A673 (cell line): ENCODE measurements at places on chromosomes 5 and 9. TPM values are rescaled to one million over a fixed set of nuclear protein-coding genes. Genes with fewer than 3 reads are reported as not detected.
A peak's percentile ranks its signal among the peaks of the same experiment; 100 is the strongest.

DNA sequence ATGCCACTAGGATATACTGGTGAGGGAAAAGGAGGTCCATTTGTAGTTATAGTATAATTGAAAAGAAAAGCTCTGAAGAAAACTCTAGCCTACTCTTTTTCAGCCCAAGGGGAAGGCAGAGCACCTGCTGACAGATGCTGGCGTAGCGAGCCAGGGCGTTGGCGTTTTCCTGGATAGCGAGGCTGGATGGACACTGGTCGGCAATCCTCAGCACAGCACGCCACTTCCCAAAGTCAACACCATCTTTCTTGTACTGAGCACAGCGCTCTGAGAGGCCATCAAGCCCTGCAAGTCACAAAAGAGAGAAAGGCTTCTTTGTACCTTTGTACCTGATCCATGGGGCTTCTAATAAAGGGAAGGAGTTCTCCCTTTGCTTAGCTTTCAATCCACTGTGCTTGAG, 8.2 kb downstream of the ALDOB start:
- peaks cover 18% of the 10 kb centered on the region for H3K27me3 ChIP-seq
- H3K4me3 ChIP-seq, result no peak overlapping the region
- no peak for DNase-seq
- no peaks in the 10 kb centered on the region for H3K4me1 ChIP-seq

DNA sequence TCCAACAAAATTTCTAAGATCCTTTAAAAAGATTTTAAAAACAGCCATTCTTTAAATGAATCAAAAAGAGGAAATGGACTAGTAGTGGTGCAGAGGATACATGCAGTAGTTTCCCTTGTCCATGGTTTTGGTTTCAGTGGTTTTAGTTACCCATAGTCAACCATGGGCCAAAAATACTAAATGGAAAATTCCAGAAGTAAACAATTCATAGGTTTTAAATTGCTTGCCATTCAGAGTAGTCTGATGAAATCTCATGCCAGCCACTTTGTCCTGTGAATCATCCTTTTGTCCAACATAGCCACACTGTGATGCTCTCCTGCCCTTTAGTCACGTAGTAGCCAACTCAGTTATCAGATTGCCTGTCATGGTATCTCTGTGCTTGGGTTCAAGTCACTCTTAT, 286.1 kb downstream of the ANXA1 start:
- H3K4me1 ChIP-seq, result no peaks in the 10 kb centered on the region
- DNase-seq, result no peak
- H3K4me3 ChIP-seq, result no peak overlapping the region
- peaks cover 6% of the 10 kb centered on the region for H3K27me3 ChIP-seq
- H3K36me3 ChIP-seq, result no peaks in the 10 kb centered on the region
- no peak overlapping the region for H3K27ac ChIP-seq

GRCh38 chr5:180830253-180831138, 27.9 kb upstream of the MGAT1 start:
- H3K36me3 ChIP-seq, result peaks cover 9% of the 10 kb centered on the region
- peak overlapping the region; percentile 91 for H3K27ac ChIP-seq
- no peaks in the 10 kb centered on the region for H3K27me3 ChIP-seq

GRCh38 chr5:9354336-9355081, 191.4 kb downstream of the SEMA5A start:
- no peak overlapping the region for H3K27ac ChIP-seq
- no peaks in the 10 kb centered on the region for H3K27me3 ChIP-seq
- no peaks in the 10 kb centered on the region for H3K36me3 ChIP-seq

GRCh38 chr5:130171699-130172098, 267.4 kb downstream of the CHSY3 start:
- no peak overlapping the region for H3K4me3 ChIP-seq
- DNase-seq, result no peak
- no peak overlapping the region for H3K27ac ChIP-seq
- H3K4me1 ChIP-seq, result no peaks in the 10 kb centered on the region
- no peaks in the 10 kb centered on the region for H3K27me3 ChIP-seq

DNA sequence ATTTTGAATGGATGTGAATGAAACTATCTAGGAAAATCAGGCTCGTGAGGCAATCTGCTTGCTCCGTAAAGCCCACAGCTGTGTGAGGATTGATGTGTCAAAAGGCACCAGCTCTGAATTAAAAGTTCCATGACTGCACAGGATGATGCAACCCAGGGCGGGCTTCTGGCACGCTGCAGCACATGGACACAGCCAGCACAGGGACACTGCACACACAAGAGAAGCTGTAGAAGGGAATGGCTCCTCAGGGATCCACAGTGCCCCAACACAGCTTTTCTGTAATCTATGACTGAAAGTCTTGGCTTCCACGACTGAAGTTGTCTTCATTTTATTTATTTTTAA, 151.0 kb downstream of the GCNT1 start:
- H3K4me1 ChIP-seq, result no peaks in the 10 kb centered on the region
- H3K27me3 ChIP-seq, result peaks cover 70% of the 10 kb centered on the region
- no peaks in the 10 kb centered on the region for H3K36me3 ChIP-seq
- no peak overlapping the region for H3K4me3 ChIP-seq
- H3K27ac ChIP-seq, result no peak overlapping the region

DNA sequence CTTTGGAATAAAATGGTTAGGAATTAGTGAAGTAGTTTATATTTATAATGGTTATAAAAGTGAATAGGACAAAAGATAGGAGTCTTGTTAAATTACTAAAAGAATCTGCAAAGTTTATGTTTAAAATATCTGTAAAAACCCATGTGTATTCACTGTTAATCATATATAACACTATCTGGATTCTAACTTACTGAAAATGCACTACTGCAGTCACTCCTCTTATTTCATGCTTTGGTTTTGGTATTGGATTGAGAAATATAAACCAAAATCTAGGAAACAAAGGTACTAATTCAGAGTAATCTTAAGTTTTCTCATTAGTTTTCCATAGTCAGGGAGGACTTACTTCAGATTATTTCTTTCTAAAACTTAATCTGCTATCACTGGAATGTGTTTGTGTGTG, 49.5 kb downstream of the ST8SIA4 start:
- H3K27me3 ChIP-seq, result no peaks in the 10 kb centered on the region
- DNase-seq, result no peak
- no peak overlapping the region for H3K27ac ChIP-seq
- H3K36me3 ChIP-seq, result no peaks in the 10 kb centered on the region

DNA sequence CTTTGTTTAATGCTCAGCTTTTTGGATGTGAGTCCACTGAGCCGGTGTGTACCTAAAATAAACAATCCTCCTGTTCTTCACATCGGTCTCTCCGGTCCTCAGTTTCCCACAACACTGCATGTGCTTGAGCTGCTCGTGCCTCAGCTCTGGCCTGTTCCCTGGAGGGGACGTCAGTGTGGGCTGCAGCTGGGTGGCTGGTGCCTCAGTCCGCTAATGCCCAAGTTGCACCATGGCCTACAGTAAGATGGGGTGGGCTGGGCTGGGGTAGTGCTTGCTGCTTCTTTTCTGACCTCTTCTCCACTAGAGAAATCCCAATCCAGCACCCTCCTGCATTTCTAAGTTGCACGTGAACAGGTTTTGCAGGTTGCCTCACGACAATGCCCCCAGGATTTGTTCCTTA, 595 bp upstream of the BTNL9 start:
- no peaks in the 10 kb centered on the region for H3K36me3 ChIP-seq
- H3K4me3 ChIP-seq, result no peak overlapping the region
- no peaks in the 10 kb centered on the region for H3K4me1 ChIP-seq
- DNase-seq, result no peak
- no peak overlapping the region for H3K27ac ChIP-seq

DNA sequence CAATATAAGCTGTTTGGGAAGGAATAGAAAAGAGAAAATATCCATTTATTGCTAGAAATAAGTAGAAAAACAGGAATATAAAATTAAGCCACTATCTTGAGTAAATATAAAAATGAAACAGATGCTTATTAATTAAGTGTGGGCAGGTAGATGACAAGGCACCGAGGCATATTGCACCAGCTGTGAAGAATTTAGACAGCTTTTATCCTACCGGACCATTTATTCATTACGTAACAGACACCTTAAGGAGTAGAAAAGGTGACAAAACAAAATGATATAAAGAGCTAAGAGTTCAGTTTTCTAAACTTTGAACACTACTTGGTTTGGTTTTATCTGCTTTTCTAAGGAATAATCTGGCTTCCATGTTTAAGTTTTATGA, 404.1 kb downstream of the PTPRD start:
- no peak overlapping the region for H3K27ac ChIP-seq
- no peaks in the 10 kb centered on the region for H3K36me3 ChIP-seq
- no peak for DNase-seq
- H3K4me3 ChIP-seq, result peak overlapping the region; percentile 30
- H3K4me1 ChIP-seq, result no peaks in the 10 kb centered on the region
- no peaks in the 10 kb centered on the region for H3K27me3 ChIP-seq

DNA sequence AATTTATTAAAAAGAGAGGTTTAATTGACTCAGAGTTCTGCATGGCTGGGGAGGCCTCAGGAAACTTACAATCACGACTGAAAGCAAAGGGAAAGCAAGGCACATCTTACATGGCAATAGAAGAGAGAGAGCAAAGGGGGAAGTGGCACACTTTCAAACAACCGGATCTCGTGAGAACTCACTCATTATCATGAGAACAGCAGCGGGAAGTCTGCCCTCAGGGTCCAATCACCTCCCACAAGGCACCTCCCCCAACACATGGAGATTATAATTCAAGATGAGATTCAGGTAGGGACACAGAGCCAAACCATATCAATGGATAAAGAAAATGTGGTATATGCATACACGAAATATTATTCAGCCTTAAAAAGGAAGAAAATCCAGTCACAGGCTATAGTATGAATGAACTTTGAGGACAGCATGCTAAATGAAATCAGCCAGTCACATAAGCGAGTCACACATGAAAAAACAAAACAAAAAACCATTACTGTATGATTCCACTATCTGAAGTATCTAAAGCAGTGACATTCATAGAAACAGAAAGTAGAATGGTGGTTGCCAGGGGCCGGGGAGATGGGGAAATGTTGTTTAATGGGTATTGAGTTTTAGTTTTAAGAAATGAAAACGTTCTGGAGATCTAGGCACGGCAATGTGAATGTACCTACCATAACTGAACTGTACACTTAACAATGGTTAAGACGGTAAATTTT, 83.4 kb upstream of the PCA3 start:
- no peaks in the 10 kb centered on the region for H3K4me1 ChIP-seq
- no peak for DNase-seq
- H3K4me3 ChIP-seq, result no peak overlapping the region
- H3K27me3 ChIP-seq, result no peaks in the 10 kb centered on the region
- H3K36me3 ChIP-seq, result no peaks in the 10 kb centered on the region

GRCh38 chr5:90792725-90793124, 234.1 kb downstream of the ADGRV1 start:
- DNase-seq, result no peak
- no peaks in the 10 kb centered on the region for H3K36me3 ChIP-seq
- no peaks in the 10 kb centered on the region for H3K4me1 ChIP-seq
- no peak overlapping the region for H3K27ac ChIP-seq
- no peak overlapping the region for H3K4me3 ChIP-seq
- no peaks in the 10 kb centered on the region for H3K27me3 ChIP-seq

DNA sequence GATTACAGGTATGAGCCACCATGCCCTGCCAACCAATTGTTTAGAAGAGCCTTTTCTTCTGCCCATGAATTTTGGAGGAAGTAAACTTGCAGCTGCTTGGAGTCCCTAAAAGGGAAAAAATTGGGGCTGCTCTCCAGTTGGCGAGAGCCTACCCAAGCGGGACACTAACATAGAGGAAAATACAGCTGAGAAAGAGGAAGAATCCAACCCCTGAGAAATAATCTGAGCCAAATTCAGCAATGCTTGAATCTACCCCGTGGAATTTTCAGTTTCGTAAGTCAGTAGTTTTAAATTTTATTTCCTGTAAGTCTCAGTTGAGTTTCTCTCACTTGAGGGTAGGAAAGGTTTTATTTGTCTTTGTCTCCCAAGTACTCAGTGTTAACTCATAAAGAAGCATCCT, 30.4 kb upstream of the UBTD2 start:
- H3K27me3 ChIP-seq, result no peaks in the 10 kb centered on the region
- H3K27ac ChIP-seq, result no peak overlapping the region
- H3K36me3 ChIP-seq, result no peaks in the 10 kb centered on the region
- no peaks in the 10 kb centered on the region for H3K4me1 ChIP-seq
- H3K4me3 ChIP-seq, result no peak overlapping the region

DNA sequence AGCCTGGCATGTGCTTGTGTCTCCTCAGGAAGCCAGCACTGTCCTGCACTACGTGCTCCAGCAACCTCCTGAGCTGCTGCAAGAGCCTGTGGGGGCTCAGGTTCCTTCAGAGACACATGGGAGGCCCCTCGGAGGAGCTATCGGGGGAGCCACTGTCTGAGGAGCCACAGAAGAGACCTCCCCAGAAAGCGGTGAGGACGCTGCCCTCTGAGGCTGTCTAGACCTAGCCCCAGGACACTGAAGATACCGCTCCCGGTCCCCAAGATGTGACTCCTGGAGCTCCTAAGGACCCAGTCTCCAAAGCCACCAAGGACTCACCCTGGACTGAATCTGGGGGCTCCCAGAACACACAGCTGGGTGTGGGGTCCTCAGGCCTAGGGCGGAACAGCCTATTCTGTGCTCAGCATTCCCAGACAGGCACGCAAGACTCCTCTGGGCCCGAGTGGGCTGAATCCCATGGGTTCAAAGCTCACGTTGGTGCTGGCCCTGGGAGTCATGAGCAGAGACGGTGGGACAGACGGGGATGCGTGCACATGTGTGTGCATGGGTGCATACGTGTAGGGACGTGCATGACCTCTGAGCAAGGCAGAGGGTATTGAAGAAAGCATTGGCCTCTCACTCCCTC, 50.0 kb downstream of the HRH2 start:
- no peak overlapping the region for H3K27ac ChIP-seq

DNA sequence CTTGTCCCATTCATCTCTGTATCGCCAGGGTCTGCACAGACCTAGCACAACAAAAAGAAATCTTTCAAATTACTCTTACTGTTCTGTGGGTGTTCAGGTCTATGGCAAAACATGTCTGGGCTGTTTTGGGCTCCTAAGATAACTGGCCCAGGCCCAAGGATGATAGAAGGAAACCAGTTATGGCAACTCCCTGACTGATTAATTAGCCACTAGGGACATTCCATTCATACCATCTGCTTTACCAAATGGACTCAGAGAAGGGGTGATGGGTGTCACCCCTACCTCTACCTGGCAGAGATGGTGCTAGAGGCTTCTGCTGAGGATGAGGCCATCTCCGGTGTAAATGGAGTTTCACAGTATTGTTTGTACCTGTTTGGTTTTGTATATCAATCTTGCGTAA, 1.9 kb downstream of the SLC31A2 start:
- no peaks in the 10 kb centered on the region for H3K27me3 ChIP-seq
- H3K4me1 ChIP-seq, result peaks cover 15% of the 10 kb centered on the region
- H3K4me3 ChIP-seq, result no peak overlapping the region
- no peak overlapping the region for H3K27ac ChIP-seq
- DNase-seq, result no peak

GRCh38 chr5:150217873-150218692, 28.2 kb downstream of the SLC6A7 start:
- peak; percentile 88 for DNase-seq
- H3K27ac ChIP-seq, result no peak overlapping the region
- no peaks in the 10 kb centered on the region for H3K27me3 ChIP-seq
- no peaks in the 10 kb centered on the region for H3K4me1 ChIP-seq
- no peaks in the 10 kb centered on the region for H3K36me3 ChIP-seq

The C9orf50 gene
- 0.28 TPM in 1 of 2 replicates, not detected in the other for total RNA-seq

The LRRC26 gene
- total RNA-seq, result not detected in 2 replicates

The SLC36A3 gene
- not detected in 2 replicates for total RNA-seq

The BAAT gene
- total RNA-seq, result 0.09 and 0.17 TPM in 2 replicates

The CYSRT1 gene
- 0.37 TPM in 1 of 2 replicates, not detected in the other for total RNA-seq

The KCNV2 gene
- not detected in 2 replicates for total RNA-seq

The POU5F2 gene
- total RNA-seq, result 0.73 and 0.87 TPM in 2 replicates

The LEAP2 gene
- 2.9 and 4.0 TPM in 2 replicates for total RNA-seq

The MRPL22 gene
- 143 and 147 TPM in 2 replicates for total RNA-seq

The NPR3 gene
- total RNA-seq, result 5.3 and 6.0 TPM in 2 replicates
